ENCODE measurements at places on chromosomes 3 and 15.

GRCh38 chr3:49057268-49057667 lies 28.1 kb upstream of the IMPDH2 start:
- no peak for DNase-seq

DNA sequence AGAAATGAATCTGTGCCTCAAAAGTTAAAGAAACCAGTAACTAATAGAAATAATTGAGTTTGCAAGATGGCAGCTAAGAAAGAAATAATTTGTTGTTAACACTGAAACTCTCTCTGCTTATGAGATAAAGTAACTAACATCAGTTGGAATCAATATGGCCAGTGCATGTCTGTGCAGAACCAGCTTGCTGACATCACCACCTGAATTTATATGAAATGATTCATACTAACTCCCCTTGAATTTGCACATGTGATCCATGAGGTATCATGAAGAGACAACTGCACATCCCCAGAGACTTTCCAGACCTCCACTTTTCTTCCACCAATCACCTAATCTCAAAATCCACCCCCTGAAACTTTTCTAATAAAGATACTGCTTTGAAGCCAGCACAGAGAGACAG lies 10.3 kb upstream of the SLC25A38 start:
- DNase-seq = no peak

GRCh38 chr3:175619369-175619768 lies 760.2 kb downstream of the NAALADL2 start:
- DNase-seq = no peak

DNA sequence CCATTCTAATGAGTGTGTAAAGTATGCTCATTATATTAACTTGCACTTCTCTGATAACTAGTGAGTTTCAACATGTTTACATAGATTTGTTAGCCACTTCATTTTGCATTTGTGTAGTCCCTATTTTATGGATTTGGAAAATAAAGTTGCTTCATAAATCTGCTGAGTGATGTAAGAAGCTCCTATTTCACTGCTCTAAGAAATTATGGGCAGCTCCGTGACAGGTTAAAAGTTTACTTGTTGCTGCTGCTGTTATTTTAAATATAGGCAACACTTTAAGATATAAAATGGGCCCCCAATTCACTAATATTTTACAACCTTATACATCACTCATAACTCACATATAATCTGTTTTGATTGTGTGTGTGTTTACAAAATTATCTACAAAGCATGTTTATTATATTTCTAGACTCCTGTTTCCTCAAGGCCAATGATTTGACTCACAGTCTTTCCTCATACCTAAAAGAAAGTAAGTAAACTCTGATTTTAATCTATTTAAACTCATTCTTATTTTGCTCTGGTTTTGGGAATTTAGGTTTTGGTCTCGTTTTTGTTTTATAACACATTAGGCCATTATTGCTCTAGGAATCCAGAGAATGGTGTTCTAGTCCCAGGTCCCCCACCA lies 51.7 kb upstream of the FILIP1L start:
- DNase-seq = no peak

DNA sequence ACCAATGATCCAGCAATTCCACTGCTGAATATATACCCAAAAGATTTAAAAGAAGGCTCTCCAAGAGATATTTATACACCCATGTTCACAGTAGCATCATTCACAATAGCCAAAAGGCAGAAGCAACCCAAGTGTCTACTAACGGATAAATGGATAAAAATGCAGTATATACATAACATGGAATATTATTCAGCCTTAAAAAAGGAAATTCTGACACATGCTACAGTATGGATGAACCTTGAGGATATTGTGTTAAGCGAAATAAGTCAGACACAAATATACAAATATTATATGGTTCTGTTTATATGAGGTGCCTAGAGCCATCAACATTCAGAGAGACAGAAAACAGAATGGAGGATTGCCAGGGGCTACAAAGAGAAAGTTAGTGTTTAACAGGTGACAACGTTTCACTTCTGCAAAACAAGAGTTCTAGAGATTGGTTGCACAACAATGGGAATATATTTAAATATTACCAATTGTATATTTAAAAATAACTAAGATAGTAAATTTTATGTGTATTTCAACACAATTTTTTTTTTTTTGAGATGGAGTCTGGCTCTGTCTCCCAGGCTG lies 69.4 kb downstream of the STAG1 start:
- no peak for DNase-seq

DNA sequence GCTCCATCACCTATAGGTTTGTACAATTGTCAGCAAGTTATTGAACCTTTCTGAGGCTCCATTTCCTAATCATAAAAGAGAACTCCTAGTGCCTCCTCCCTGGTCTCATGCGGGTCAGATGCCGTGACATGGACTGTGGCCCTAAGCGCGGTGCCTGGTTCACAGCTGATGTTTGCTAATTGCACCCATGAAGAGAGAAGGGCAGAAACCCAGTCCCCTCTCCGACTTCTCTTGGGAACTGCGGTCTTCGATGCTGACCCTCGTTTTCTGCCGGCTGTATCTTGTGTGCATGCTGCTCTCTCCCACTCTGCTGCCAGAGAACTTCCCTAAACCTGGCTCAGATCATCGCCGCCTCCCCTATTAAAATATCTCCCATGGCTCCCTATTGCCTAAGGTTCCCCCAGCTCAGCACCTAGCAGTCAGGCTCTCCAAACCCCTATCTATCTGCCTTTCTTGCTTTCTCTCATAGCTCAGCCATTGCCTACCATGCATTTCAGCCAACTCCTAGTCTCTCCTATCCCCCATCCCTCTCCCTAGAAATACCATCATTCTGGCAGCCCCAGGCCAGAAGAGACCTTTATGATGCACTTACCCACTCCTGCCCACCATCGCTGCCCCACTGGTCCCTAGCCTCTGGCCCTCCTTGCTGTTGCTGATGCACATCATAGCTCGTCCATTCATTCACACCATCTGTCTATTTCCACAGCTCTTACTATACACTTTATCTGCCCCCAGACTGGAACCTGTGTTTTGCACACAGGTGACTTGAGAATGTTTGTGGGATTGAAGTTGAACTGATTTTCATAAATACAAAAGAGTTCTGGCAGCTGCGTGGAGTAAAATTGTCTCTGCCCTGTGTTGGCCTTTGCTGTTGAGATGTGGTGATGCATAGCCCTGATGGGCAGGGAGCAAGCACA lies 6.6 kb downstream of the ISG20 start:
- no peak for DNase-seq

GRCh38 chr15:62403164-62403809 lies 238.2 kb upstream of the C2CD4B start:
- DNase-seq = no peak

DNA sequence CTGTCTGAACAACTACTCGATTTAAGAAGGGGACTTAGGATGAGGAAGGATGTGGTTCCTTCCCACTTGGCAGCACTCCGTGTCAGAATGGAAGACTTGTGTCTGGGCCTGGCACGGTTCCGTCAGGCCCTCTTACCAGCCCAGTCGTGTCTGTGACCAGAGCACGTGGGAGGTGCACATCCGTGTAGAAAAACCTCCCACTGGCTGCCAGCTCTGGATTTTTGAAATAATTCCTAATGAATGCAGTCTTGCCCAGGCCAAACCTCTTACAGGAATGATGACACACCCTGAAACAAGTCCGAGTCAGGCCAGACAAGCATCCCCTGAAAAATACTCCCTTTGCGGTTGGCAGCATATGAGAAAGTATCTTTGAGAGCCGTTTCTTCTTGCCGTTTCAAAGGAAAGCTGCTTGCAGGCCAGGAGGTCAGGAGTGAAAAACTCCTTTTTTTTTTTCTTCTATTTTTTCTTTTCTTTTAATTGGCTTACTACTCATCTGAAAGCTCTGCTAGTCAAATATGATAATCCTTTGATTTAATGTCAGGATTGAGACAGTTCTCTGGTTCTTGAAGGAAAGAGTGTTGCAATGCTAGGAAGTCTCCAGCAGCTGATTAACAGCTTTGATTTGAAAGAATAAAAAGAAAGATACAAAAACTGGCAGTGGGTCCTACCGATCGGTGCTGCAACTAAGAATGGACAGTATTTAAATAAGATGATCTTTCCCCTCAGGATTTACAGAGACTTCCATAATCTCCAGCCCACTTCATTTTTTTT lies 19.8 kb downstream of the IL1RAP start:
- no peak for DNase-seq

DNA sequence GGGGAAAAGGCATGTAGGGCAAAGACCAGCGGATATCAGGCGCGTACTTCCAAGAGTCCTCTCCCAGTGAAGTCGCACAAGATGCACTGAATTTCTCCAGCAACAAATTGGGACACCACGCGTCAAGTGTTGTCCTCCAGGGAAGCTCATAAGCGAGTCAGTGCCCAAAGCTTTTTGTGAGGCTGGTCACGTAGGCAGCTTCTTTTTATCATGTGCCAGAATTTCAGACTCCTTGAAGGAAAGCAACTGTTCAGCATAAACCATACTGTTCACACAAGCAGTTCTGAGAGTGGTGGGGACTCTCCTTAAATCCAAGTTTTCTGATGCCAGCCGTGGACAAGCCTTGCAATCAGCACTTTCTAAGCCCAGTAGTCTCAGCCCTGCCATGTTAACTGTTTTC lies 10.1 kb upstream of the FSTL1 start:
- no peak for DNase-seq

GRCh38 chr3:77667901-77668300 lies 628.0 kb downstream of the ROBO2 start:
- no peak for DNase-seq

DNA sequence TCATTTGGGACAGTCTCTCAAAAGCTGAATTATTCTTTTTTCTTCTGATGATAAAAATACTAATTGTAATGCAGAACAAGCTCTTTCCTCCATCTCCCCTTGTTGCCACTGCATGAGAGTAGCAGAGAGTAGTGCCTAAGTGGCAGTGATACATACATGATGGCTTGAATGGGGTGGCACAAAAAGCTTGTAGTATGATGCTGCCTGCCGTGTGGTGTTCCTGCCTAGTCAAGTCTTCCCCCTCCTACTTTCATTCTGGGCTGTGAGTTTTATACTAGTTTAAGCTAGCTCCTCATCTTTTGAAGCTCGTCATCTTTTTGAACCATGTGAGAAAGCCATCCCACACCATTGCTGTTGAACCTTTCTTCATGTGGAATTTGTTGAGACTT lies 230.5 kb downstream of the NFKBIZ start:
- DNase-seq = no peak

DNA sequence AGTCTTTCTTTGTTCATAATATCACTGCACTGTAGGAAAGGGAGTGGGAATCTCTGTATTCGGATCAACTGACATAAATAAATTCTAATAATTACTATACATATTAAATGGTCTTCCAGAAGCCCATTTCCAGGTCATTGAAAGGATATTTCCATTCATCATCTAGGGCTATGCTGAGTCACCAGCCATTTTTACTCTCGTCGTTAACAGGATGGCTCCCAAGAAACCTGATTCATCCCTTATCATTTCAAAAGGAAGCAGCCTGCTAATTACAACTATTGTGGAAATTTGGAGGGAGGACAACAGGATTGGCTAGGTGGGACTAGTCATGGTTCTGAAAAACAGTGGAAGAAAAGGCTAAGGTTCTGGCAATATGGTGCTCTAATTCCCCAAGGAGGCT lies 13.6 kb downstream of the GMNC start:
- DNase-seq = no peak

- DNase-seq = no peak
Measured at GRCh38 chr3:52140769-52141168, 13.5 kb downstream of the POC1A start.

DNA sequence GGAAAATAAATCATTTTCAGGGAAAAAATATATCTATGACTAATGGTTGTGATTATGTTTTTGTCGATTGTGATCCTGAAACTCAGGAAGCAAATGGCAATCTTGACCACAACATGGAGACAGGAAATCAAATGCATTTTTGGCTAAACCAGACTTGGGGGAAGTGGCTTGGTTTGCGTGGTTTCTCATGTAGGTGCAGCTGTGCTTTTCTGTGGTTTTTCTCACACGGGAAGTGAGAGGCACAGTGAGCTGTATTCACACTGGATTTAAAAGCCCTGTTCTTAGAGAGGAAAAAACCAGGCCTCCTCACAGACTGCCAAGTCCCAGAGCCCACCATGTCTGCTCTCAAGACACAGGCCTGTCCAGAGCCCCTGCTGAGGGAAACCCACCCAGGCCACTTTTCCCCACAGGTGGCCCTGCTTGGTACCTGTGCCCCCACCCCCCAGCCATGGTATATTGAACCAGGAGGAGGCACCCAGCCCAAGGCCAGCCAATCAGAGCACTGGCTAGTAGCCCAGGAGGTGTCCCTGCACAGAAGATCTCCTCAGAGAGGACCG lies 46.1 kb downstream of the BTD start:
- DNase-seq = no peak

GRCh38 chr15:62895905-62896316 lies 146.6 kb upstream of the TPM1 start:
- no peak for DNase-seq

GRCh38 chr3:112585782-112586181 lies 23.9 kb downstream of the SLC35A5 start:
- DNase-seq = no peak

GRCh38 chr15:52076889-52077781 lies 35.4 kb downstream of the BCL2L10 start:
- DNase-seq = no peak

DNA sequence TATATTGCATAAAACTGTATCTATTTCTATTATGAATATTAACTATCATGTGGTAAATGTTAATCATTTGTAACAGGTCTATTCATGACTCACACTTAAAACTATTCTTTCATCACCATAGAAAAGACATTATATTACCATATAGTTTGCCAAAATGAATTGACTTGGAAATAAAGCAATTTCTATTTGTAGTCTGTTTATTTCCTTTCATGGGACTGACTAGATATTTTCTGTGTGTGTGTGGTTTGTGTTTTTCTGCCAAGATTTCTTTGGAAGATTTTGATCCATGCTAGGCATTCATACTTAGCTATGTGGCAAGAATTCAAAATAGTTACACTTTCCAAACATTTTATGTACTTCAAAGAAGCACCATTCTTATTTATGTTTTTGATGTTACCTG lies 522.5 kb upstream of the AGTR1 start:
- DNase-seq = no peak

DNA sequence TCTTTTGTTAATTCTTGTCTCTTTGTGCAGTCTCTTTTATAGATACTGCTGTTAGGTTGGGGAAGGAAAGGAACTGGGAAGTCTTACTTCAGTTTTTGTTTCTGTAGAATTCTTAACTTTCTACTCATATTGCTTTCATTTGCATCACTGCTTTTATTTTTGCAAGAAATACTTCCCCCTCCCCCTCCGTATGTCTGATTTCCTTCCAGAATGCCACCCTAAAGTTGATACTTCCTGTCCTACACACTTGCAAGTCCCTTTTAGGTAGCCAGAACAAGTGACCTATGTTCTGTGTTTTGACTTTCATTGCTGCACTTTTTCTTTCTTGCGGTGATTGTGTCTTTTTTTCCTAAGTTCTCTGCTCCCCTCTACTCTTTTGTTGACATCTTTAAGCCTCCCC lies 477.4 kb downstream of the RSL24D1 start:
- no peak for DNase-seq

DNA sequence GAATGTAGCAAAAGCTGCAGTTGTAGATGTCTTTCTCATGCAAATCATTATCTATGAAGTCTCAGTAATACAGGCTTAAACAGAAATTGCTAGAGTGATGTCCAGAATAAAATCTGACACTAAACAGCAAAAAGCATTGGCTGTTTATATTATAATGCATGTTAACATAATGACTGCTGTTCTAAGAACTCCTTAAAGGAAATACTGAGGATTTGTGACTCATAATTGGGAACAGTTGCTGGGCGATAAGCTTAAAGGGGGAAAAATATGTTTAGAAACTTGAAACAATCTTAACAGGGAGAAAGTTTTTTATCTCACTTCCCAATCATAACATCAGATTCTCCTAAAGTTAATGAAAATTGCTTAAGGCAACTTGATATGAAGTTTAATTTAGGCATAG lies 17.5 kb downstream of the TIPARP start:
- no peak for DNase-seq

GRCh38 chr15:26864664-26865191 lies 2.1 kb upstream of the GABRA5 start:
- DNase-seq = peak; percentile 35

Measured in HEK293T (cell line).